GDM1 (cell line): ENCODE measurements at places on chromosomes 7 and 10.
A peak's percentile ranks its signal among the peaks of the same experiment; 100 is the strongest.

- no peak for DNase-seq
These were observed 77.4 kb upstream of the FRMD4A start for GRCh38 chr10:14408139-14408538.

- DNase-seq, result no peak
These were observed 95.2 kb downstream of the GLCCI1 start for GRCh38 chr7:8063706-8064297.

GRCh38 chr10:103748020-103748419 lies 107.4 kb downstream of the SH3PXD2A start:
- no peak for DNase-seq

GRCh38 chr10:56551037-56551436 lies 190.0 kb upstream of the ZWINT start:
- no peak for DNase-seq

GRCh38 chr7:101470668-101471487 lies 108.2 kb downstream of the COL26A1 start:
- no peak for DNase-seq

- peak; percentile 68 for DNase-seq
These were observed 523 bp upstream of the CDH23 start for GRCh38 chr10:71396084-71396710.

GRCh38 chr10:33899578-33900531 lies 565.4 kb upstream of the NRP1 start:
- DNase-seq, result no peak

GRCh38 chr7:31811650-31812461 lies 124.8 kb downstream of the PPP1R17 start:
- DNase-seq, result peak; percentile 62

- DNase-seq, result no peak
These were observed 28.4 kb downstream of the ARHGAP22 start for GRCh38 chr10:48576501-48576900.

DNA sequence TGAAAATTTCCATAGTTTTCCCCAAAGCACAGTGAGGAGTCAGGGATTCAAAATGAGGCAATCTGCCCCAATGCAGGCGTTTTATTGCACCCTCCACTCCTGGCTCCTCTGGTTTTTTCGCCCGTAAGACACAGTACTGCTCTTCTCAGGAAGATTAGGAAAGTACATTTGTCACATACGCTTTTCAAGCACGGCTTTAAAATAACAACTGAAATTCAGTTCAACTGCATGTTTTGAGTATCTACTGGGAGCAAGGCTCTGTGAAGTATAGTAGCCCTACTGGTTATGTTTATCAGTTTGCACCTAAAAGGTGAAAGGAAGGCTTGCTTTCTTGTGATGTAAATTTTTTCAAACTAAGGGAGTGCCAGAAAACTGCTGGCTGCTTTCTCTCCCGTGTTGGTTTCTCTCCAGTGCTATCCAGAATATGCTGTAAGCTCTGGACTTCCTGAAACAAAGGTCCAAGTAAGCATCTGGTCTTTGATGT lies 1.9 kb upstream of the SGMS1 start:
- DNase-seq, result no peak

- DNase-seq, result no peak
These were observed 15.5 kb downstream of the CAMK2G start for GRCh38 chr10:73858750-73859427.

DNA sequence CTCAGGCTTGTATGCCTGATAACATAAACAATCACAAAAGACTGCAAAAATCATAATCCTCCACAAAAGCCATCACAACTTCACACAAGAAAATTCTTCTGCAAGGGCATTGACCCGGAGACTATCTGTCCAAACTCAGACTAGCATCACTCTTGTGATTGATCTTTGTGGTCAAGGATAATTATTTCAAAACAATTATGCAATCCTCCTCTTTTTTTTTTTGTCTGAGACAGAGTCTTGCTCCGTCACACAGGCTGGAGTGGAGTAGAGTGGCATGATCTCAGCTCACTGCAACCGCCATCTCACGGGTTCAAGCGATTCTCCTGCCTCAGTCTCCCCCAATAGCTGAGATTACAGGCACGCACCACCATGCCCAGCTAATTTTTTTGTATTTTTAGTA lies 22.2 kb downstream of the CDNF start:
- no peak for DNase-seq

DNA sequence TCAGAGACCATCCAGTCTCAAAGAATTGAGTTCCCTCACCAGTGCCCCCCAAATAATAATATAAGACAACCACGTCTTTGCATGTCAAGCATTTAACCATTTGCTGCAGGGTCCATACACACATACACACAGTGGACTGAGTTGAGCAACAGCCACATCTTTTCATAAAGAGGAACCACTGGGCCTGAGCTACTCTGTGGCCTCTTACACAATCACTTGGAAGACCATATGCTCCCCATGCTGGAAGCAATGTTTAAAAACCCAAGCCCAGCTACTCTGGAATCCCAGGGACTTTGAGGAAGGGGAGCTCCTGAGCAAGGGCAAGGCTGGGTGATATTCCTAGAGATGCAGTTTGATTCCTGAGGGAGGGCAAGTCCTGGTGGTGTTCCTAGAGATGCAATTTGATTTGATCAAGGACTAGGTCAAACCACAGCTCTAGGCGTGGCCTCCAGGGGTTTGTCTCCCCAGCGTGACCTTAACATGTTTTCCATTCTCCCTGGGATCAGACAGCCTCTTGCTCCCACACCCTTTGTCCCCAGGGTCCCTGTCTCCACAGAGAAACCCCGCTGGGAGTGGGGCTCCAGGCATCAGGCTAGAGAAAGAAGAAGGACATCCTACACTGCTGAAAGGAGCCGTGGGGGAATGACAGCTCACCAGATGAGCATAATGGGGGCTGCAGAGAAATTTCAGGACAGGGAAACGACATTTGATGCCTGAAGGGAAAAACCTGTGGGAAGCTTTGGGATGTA lies 376.2 kb upstream of the MGMT start:
- DNase-seq, result no peak

DNA sequence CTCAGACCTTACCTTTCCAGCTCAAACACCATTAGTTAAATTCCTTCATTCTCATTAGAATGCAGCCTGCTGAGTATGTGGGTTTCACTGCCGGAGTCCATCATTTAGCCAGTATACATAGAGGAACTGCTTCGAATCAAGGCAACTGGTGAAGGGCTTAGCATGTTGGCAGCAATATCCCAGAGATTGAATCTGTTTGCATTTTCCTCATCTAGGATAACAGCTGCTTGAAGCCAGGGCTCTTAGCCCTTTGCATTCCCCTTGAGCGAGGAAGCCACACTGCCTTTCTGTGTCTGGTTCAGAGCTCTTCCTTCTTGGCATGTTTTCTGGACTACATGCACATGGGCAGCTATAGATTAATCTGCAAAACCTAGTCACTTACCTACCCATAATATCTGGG lies 14.7 kb downstream of the NODAL start:
- DNase-seq, result no peak

DNA sequence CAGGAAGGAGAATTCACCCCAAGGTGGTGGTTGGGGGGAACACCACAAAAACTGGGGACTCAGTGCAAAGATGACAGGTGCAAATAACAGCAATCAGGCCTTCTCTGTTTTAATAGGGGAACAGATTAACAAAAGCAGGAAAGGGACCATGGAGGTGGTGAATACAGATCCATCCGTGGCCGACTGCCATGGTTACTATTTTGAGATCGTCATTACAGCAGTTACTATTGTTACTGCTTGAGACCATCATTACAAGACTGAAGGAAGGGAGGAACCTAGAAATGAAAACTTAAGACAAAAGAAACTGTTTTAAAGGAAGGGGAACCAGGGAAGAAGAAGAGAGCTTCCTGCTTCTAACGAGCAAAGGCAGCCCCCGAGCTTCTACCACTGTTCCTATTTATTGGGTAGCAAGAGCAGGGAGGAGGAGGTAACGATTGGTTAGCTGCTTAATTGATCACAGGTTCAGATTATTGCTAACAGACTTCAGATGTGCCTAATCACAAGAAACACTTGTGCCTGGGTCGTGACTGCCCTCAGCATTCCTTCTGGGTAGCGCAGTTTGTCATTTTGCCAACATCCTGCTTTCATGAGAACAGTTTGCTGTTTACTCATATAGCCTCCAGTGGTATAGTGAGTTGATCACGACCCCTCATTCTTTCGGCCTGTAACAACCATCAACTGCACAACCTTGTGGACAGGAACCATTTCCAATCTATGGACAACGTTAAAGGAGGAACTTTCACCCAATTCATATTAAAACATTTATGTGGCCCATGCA lies 216.3 kb downstream of the CHCHD3 start:
- DNase-seq, result no peak

- DNase-seq, result peak; percentile 23
These were observed 188.5 kb downstream of the ZMYND11 start for GRCh38 chr10:323651-324293.

DNA sequence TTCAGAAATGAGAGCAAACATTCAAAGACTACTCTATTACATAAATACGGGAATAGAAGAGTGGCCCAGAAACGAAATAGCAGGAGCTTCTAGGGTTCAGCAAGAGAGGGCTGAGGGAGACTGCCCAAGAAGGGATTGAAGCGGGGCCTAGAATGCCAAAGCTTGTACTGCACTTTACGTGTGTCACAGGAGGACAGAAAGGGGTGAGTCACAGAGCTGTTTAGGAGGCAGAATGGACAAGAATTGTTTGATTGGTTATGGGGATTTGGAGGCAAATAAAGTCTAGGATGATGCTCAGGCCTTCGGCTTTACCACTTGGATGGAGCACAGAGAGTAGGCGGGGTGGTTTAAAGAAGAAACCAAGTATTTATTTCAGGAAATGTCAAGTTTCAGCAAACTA lies 11.3 kb upstream of the FXYD4 start:
- no peak for DNase-seq

DNA sequence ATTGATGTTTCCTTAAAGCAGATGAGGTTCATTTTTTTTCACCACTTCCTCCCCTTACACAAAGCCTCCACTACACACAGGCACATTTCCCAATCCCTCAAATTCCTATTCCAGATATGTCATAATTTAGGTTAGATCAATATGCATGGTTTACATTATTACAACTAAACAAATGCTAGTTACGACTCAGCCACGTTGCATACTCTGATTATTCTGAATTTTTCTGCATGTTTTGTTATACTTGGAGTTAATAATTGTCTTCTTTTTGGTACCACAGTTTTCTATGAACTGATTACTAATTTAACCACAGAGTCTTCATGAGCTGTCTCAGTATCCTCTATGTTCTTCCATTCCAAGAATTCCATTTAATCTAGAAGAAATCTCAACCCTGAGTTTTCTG lies 4.4 kb upstream of the BICC1 start:
- no peak for DNase-seq

- no peak for DNase-seq
These were observed 17.1 kb upstream of the CNOT4 start for GRCh38 chr7:135527025-135527424.

- DNase-seq, result no peak
These were observed 97.7 kb upstream of the RET start for GRCh38 chr10:42979181-42979580.

DNA sequence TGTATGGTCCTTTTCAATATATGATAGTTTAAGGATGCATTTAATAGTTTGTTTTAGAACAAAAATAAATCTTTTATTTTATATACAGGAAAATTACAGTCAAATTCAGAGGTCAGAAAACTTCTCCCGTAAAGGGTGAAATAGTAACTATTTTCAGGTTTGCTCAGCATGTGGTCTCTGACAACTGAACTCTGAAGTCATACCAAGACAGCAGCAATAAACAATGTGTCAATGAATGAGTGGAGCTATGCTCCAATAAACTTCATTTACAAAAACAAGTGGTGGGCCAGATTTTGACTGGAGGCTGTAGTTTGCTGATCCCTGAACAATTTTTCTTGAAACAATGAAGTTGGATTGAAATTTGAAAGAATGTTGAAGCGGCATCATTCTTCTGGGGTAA lies 123.6 kb downstream of the ZNF248 start:
- DNase-seq, result no peak

DNA sequence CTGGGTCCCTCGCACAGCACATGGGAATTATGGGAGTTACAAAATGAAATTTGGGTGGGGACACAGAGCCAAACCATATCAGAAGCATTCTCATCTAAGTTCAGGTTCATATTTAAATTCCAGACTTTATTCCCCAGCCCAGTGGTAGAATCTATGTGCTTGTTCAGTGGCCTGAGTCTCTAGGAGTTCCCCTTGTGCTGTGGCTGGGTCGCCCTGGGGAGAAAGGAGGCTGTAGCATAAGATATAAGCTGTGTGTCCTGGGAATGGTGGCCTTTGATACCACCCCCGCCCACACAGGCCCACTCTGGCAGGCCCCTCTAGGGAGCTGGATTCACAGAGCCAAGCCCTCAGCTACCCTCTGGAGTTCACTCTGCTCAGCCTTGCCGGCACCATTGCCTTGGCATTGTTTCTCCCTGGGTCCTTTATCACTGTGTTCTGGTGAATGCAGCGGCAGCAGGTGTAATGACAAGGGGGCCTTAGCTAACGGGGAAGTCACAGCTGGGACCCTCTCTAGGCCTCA lies 64.2 kb downstream of the MINDY4 start:
- DNase-seq, result no peak

DNA sequence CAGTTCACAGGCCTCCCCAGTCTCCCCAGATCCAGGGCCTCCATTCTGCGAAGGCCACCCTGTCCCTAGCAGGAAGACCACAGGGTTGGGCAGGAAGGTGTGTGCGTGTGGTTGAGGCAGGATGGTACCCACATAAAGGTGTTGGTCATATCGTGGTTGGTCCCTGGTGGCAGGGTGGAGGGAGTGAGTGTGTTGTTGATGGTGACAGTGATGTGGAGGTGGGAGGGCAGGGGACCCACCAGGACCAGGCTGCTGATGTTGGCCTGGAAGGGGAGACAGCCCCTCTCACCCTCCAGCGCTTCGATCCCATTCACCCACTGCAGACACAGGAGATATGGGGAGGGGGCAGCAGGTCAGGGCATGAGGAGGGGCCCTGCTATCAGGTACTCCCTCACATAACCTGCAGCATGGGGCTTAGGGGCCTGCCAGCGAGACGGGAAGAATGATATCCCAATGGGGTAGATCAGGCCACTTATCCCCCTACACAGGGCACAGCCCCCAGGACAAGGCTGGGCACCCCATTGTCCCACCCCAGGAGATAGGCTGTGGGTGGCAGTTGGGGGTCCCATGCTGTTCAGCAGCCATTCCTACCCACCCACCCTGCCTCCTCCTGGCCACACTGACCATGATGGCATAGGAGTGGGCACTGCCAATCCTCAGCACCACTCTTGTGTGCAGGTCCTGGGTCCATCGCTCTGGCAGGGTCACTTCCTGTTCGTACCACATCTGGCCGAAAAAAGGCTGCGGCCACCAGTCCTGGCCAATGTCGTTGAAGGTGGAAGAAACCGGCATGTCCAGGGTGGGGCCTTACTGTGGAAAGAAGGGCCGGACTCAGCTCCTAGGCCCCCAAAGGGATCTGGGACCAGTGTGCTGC lies 69.0 kb upstream of the ZNF479 start:
- DNase-seq, result no peak
